ENCODE measurements at places on chromosomes 12 and 14. TPM values are rescaled to one million over a fixed set of nuclear protein-coding genes. Genes with fewer than 3 reads are reported as not detected.

The AHSA1 gene
- total RNA-seq = 91.3 TPM

The KRT78 gene
- not detected for total RNA-seq

The COCH gene
- total RNA-seq = 3.1 TPM

The B4GALNT3 gene
- total RNA-seq = 49.8 TPM

The DTX1 gene
- total RNA-seq = 3.0 TPM

The ABHD12B gene
- total RNA-seq = 2.5 TPM

The HOXC9 gene
- total RNA-seq = not detected

The TMED10 gene
- 70.3 TPM for total RNA-seq

The SLC6A12 gene
- total RNA-seq = 2.1 TPM

The KRT7 gene
- 1.6 TPM for total RNA-seq

The GPR68 gene
- total RNA-seq = 0.48 TPM

The CALM1 gene
- 1,199 TPM for total RNA-seq

The RPS6KA5 gene
- 25.9 TPM for total RNA-seq

The PRICKLE1 gene
- total RNA-seq = 4.4 TPM

The NPFF gene
- not detected for total RNA-seq

DNA sequence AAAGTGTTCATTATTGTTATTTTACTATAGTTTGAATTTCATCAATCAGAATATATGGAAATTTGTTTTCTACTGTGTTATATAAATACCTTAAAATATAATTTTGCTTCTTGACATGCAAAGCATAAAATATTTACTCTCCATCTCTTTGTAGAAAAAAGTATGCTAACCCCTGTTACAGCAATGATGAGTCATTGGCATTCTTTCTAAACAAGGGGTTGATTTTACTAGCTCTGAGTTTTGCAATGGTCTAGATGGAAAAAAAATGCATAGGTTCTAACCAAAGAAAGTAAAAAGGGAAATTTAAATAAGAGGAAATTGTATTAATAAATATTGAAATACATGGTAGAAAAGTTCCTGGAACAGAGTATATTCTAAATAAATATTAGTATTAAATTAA, 990.2 kb upstream of the ATXN7L3B start:
- no peak for DNase-seq

DNA sequence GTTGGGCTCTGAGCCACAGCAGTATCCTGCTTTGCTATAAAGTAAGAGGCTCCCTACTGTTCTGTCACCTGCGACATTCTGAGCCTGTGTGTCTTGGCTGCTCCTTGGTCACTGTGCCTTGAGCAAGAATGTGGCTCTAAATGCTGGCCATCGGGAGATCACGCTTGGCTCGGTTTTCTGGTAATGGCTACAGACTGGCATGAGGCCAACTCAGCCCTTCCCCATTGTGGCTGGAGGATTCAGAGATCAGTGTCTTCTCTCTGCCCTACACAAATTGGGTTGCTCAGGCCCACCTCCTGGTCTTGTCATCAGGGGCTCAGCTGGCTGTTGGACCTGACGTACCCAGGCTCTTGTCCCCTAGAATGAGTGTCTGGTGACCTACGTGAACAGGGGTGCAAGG, 94.5 kb downstream of the PLXNC1 start:
- DNase-seq = no peak

DNA sequence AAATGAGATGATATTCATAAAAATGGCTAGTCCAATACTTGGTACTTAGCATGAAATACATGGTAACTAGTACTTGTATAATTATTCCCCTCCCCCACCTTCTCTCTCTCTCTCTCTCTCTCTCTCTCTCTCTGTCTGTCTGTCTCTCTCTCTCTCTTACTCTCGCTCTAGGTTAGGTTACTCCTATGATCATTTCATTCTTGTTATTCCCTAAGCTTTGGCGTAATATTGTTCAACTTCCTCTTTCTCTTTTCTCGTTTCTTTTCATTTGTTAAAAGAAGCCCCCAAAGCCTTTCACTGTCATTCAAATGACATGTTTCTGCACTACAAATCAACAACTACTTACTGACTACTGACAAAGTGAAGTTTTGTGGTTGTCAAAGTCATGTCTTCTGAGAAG, 89.8 kb downstream of the GRIP1 start:
- DNase-seq = no peak

DNA sequence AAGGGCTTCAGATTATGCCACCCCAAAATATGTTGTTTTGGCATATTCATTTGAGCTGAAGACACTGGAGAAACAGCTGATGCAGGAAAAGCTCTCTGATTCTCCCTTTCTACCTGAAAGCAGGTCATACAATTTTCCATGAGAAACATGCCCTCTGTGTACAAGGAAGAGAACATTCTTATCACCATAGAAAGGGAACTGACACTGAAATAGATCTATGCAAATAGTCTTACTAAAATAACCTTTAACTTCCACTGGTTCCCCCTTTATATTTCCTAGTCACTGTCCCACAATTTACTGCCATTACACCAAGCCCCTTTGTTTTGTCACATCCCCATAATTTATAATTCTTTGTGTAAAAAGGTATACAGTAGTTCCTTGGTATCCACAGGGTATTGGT, 9.6 kb upstream of the PHC1 start:
- DNase-seq = no peak

- no peak for DNase-seq
Measured at GRCh38 chr12:102107970-102108369, 11.9 kb downstream of the NUP37 start.

- no peak for DNase-seq
Measured at GRCh38 chr12:28583701-28584261, 393.5 kb downstream of the CCDC91 start.

GRCh38 chr12:63362166-63362565, 211.2 kb upstream of the AVPR1A start:
- DNase-seq = no peak

- DNase-seq = no peak
Measured at GRCh38 chr12:76552343-76552938, 7.1 kb downstream of the OSBPL8 start.

GRCh38 chr14:39621678-39622077, 189.4 kb upstream of the FBXO33 start:
- DNase-seq = no peak

DNA sequence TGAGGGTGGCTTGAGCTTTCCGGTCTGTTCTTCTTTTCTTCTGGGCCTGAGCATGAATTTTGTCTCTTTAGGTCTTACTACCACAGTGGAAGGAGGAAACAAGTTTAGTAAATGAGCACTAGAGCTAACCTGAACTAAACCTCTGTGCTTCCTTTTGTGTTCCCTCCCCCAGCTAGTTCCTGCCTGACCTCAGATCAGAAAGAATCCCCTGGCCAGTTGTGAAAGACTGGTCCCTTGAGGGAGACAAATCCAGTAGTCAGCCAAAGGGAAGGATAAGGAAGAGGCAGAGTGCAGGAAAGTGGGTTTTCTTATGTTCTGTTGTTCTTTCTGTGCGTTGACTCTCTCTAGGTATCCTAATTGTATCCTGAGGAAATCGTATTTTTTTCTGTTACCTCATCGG, 17.5 kb downstream of the ZNF664 start:
- no peak for DNase-seq

- DNase-seq = no peak
Measured at GRCh38 chr12:116381240-116381743, 103.8 kb upstream of the MED13L start.

DNA sequence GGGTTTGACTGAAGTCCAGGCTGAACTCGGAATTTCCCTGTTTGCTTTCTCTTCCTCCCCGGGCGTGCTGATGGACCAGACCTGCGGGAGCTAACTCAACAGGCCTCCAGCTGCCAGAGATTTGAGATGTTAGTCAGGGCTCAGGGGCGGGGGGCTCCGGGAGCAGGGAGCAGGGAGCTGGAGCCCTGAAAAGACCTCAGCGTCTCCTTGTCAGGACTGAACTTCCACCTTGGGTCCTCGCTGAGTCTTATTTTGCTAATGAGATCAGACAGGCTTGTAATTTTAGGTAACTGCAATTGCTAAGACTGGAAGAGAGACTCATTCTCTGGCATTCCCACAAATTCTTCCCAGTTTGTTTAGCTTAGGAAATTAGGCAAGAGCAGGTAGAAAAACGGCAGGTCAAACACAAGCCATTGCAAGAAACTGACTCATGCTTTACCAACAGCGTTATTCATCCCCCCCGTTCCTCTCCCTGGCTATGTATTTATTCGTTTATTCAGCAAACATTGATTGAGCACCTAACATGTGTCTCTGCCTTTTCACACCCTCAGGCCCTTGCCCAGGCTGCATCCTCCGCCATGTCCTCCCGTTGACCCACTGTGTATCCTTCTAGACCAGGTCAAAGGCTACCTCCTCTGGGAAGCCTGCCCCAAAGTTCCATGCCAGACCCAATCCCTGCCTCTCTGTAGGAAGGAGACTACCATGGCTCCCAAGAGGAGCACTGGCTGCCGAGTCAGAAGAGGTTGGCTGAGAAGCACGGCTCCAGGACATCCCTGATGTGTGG, 80.4 kb upstream of the DIO3 start:
- DNase-seq = peak; percentile 6

GRCh38 chr14:46048127-46048526, 603.5 kb downstream of the RPL10L start:
- no peak for DNase-seq

- no peak for DNase-seq
Measured at GRCh38 chr12:3272958-3273357, 195.8 kb downstream of the TSPAN9 start.

- DNase-seq = no peak
Measured at GRCh38 chr12:91630596-91631293, 448.1 kb upstream of the DCN start.

DNA sequence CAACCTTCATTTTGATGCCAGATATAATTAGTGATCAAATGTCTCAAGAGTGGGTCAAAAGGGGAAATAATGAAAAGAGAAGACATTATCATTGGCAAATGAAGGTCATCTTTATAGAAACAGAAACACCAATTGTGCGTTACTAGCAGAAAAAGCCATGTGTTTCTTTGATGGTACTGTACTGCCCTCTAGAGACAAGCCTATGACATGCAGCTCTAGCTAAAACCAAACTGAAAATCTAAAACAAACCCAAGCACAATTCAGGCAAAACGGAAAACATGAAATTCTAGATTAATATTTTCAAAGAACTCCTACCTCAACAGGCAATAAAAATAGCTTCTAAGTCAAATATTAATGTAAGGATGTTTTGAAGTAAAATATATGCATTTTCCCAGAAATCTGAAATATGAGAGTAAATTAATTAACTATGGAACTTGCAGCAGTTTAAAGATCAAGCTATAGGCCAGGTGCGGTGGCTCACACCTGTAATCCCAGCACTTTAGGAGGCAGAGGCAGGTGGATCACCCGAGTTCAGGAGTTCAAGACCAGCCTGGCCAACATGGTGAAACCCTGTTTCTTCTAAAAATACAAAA, 115.4 kb downstream of the KLHL28 start:
- DNase-seq = no peak

GRCh38 chr14:25044106-25044698, 5.7 kb downstream of the STXBP6 start:
- no peak for DNase-seq

- DNase-seq = no peak
Measured at GRCh38 chr12:43728698-43729097, 29.9 kb downstream of the PUS7L start.

DNA sequence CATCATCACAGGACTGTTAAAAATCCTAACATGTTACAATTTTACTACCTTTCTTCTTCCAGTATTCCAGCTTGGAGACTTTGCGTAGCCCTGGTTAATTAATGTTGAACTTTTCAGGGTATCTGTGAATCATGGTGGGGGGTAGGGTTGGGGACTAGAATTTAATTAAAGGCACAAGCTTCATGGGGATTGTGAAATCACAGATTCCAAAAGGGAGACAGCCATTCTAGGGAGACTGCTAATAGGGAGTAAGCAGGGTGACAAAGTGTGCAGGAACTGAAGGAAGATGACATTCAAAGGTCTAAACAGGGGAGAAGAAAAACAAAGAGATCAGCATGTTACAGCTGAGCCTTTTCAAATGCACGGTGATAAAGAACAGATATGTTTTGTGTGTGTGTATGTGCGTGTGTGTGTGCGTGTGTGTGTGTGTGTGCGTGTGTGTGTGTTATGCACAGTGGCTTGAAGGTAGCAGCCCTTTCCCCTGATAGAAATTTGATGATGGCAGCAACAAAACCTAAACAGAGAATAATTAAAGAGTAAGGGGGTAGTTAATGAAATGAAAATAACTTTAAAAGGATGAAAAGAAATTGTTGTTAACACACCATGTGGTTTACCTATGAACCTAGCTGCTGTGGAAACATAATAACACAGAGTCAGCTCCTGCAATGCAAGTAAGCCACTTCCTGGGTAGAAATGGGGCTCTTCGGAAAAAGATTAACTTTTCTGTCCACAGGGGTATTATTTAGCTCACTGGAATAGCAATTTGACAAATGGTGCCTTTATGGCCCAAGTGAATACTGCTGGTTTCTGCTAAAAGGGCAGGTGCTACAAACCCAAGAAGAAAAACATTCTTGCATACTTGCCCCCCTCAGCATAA, 581.7 kb downstream of the DIO2 start:
- no peak for DNase-seq

- no peak for DNase-seq
Measured at GRCh38 chr12:67752226-67752732, 103.7 kb downstream of the DYRK2 start.

DNA sequence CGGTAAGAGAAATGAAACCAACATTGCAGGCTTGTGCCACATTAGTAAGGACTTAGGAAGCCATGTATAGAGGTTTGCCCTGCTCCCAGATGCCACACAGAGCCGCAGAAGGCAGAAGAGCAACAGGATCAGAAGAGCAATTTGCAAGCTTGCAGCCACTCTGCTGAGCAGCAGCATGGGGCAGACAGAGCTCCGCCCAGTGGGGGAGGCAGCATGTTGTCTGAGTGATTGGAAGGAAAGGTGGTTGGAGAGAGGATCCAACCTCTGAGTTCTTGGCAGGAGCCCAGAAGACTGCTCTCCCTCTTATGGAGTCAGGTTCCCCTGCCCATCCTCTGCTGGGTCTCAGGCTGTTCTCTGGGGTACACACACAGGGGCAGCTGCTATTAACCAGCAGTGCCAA, 2.3 kb upstream of the KRT6A start:
- no peak for DNase-seq

DNA sequence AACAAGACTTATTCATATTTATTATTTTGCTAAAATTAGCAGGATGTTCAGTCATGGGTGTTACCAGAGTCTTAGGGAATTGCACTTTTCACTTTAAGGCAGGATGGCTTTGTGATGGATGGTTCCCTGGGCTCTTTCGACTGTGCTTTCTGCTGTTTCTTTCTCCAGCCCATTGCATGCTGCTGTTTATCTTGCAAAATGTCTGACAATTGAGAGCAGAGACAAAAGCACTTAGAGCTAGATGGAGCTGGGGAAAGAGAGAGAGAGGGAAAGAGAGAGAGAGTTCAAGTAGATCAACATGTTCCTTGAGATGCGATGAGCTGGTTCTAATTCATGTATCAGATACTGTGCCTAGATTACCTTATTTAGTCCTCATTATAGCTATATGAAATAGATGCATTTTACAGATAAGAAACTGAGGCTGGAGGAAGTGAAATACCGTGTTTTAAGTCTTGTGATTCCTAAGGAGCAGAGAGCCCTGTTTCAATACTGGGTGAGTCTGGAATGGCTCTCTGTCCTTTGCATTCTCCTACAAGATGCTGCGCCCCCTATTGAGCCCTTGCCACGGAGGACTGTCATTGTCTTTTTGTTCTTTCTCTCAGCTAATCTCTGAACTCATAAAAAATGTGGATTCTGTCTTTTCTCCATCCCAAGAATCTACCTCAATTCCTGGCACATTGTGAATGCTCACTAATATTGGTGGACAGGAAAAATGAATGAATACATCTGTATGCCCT, 227.9 kb downstream of the ALG10B start:
- no peak for DNase-seq

Data from transverse colon (tissue), 4 donors.